ENCODE measurements at places on chromosomes 16 and 17.

GRCh38 chr17:76248013-76248782 lies 7.9 kb upstream of the RNF157 start:
- no peak for DNase-seq

DNA sequence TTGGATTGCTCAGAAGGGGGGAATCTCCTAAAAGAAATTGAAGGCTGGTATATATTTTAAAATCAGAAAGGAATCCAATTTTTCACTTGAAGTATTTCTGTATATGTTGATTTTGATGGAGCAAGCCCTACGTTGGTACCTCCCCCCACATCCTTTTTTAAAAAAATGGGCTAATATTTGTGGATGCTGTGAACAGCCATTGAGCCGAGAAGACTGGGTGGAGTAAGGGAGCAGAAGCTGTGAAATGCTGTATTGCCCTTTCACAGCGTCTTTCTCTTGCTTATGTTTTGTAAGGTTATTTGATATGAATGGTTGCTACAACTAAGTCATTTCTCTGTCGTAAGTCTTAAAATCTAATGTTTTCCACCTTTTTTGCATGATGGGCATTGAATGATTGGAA lies 2.3 kb downstream of the PAFAH1B1 start:
- DNase-seq: no peak

GRCh38 chr16:14013145-14013570 lies 58.0 kb upstream of the MRTFB start:
- DNase-seq: no peak

- no peak for DNase-seq
These were observed 4.9 kb upstream of the RUSF1 start for GRCh38 chr16:31513126-31513525.

GRCh38 chr16:49216593-49216992 lies 65.0 kb downstream of the CBLN1 start:
- no peak for DNase-seq

GRCh38 chr17:897970-898619 lies 81.5 kb downstream of the NXN start:
- no peak for DNase-seq
